Cortex of kidney (tissue), 1 donor: ENCODE measurements at places on chromosomes 2 and 18.

DNA sequence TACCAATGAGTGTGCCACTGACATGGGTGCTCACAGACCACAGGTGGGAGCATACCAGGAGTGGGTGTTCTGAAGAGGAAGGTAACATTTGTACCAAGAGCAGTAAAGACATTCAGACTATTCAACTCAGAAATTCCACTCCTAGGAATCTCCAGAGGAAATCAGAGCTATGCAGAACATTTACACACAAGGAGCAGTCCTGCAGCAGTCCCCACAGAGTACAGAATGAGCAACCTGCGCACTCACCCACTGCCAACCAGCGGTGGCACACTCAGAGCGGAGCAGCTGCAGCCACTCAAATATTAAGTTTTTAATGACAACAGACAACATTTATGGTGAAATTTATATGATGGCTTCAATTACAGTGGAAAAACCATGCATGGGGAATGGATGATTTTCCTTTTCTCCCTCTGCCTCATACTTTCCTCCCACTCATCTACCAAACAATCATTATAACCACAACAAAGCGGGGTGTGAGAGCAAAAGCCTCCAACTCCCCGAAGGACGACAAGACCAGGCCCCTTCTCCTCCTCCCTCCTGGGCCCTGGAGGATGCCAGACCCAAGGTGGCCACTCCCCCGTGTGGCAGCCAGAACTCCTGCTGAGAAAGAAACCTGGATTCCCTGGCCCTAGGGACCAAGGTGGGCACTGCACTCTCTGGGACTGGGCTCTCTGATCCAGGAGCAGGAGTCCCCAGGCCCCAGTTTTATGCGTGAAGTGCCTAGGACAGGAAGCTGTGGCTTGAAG lies 5.4 kb downstream of the HS6ST1 start:
- no peak for DNase-seq

DNA sequence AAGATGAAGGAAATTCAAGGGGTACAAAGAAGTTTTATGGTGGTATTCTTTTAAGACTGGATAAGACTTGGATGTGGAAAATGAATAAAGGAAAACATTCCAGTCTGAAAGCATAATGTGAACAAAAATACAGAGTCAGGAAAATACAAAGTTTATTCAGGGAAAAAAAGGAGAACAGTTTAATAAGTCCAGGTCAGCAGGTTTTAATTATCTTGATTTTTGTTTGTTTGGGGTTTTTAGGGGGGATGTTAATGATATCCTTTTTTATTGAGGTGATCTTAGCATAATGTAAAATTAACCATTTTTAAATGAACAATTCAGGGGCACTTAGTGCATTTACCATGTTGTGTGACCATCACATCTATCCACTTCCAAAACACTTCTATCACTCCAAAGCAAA lies 80.6 kb downstream of the NBAS start:
- DNase-seq = no peak

- no peak for DNase-seq
Measured at GRCh38 chr2:237530472-237531433, 35.6 kb upstream of the PRLH start.

DNA sequence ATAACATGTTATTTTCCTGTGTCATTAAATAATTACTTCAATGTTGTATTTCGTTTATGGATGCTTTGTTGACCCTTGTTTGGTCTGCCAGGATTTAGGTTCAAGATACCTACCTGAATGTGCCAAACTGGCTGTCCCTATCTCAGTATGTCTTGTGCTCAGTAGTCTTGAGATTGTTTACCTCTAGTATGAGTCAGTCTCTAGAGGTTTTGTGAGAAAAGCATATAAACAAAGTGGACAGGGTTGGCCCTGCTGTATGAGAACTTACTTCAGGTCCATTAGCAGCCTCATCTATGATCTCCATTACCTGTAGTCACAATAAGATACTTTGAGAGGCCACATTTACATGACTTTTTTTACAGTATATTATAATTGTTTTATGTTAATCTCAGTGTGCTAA lies 17.8 kb downstream of the DDX18 start:
- no peak for DNase-seq

GRCh38 chr18:55319459-55320193 lies 268.4 kb downstream of the TCF4 start:
- DNase-seq = no peak

GRCh38 chr2:240418311-240418710 lies 17.2 kb upstream of the GPC1 start:
- DNase-seq = no peak

- DNase-seq = no peak
Measured at GRCh38 chr2:23589739-23590138, 204.8 kb downstream of the KLHL29 start.

GRCh38 chr2:50607721-50608120 lies 424.2 kb downstream of the NRXN1 start:
- DNase-seq = no peak

DNA sequence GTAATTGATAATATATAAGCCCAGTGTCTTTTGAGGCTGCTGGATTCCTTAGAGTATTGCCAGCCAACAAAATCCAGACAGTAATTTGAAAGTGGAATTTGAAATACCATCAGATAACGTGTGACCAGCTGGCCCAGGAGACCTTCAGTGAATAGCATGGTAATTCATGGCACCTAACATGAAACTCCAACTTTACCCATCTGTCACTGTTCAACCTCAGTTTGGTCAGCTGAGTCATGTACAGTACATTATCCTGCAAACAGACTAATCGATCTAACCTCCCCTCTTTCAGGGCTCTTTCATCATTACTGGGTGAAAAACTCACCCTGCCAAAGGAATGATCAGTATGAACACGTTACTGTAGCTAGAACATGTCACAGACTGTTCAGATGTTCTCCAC lies 230.6 kb downstream of the DOK6 start:
- DNase-seq = no peak

DNA sequence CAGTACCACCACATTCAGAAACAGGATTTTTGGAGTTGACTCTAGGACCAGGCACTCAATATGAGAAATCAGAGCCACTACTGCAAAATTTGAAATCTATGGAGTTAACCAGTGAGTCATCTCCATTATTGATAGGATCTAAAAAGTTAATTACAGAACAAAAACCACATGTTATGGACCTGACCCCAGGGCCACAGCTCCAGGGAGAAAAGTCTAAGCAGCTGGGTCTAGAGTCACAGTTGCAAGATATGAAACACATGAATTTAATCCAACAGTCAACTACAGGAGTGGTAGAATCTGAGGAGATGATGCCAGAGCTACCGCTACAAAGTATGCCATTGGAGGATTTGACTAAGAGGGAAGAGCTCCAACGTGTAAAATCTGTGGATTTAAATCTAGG lies 13.4 kb upstream of the ZNF512 start:
- DNase-seq = no peak
